ENCODE measurements at places on chromosomes 4 and X.

- no peak overlapping the region for H3K27ac ChIP-seq
- no peak for DNase-seq
- H3K4me1 ChIP-seq: peaks cover 5% of the 10 kb centered on the region
- no peak overlapping the region for H3K4me3 ChIP-seq
- H3K36me3 ChIP-seq: peaks cover 16% of the 10 kb centered on the region
These were observed 211.8 kb downstream of the PPP3CA start for GRCh38 chr4:101135371-101136010.

DNA sequence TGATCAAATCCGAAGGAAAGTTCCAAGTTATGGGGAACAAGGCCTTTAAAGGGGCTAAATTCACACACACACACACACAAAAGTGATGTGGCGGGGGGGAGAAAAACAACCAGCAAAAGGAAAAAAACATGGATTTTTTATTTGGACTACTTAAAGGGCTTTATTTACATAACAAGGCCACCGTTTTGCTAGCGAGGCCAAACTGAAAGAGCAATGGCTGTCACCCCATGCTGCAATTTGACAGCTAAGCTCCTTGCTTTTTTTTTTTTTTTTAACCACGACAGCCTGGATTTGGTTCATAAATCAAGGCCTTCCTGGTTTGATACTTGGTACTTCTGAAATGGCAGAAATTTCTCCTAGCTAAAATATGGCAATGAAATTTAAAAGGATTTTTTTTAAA is 99.6 kb upstream of the PTCHD1 start:
- no peak for DNase-seq
- H3K36me3 ChIP-seq: peaks cover 4% of the 10 kb centered on the region
- no peaks in the 10 kb centered on the region for H3K27me3 ChIP-seq
- H3K4me3 ChIP-seq: peak overlapping the region; percentile 32

DNA sequence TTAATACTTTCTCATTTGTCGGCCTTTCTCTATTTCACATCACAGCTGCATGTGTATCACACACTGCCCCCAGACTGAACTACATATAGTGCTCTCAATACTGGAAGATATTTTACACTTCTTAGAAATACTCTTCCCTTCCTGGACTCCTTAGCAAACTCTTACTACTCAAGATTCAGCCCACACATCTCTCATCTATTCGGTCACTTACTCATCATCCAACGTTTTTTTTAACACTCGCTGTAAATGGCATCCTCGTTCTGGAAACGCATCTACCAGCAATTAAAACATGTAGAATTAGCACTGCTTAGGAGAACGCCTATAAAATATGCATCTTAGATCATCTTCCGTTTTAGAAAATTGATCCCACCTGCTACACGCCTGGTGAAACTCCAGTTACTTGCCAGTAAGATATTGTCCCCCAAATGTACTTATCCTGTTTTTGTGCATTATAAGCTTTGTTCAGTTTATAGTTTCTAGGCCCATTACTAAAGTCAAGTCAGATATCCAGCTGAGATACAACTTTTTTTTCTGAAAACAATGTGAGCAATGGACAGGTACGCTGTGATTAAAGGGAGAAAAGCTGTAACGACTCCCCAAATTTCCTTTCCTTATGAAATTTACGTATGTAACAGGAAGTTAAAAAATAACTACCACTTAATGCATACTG is 1.0 kb downstream of the LRP2BP start:
- H3K4me1 ChIP-seq: peaks cover 22% of the 10 kb centered on the region
- H3K27ac ChIP-seq: no peak overlapping the region
- peaks cover 34% of the 10 kb centered on the region for H3K36me3 ChIP-seq

DNA sequence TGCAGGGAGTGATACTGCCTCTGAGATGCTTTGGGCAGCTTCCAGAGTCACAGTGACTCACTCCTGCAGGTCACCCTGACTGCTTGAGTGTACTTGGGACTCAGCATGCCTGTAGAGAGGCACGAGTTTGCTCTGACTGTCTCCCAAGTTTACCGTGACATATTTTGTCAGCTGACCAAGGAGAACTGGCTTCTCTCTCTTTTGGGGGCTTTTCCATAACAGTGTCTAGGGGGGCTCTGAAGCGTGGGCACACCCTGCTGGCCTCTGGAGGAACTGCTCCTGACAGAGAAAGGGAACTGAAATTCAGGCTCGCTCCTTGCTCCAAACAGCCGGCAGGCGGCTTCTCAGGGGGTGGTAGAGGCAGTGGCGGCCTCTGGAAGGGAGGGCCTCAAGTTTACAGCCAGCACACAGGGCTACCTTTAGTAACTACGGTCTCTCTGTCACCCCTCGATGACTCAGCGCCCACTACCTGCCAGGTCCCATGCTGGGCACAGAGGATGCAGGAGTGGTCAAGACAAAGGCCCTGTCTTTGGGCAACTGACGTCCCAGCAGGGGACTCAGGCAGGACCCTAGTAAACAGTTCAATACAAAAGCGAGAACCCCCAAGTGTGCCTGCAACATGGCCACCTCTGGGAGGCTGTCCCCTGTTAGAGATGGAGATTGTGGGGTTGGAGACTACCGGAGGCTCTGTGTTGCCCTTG is 17.8 kb downstream of the ZNF185 start:
- no peak overlapping the region for H3K4me3 ChIP-seq
- H3K4me1 ChIP-seq: peaks cover 12% of the 10 kb centered on the region
- peak; percentile 56 for DNase-seq
- no peaks in the 10 kb centered on the region for H3K36me3 ChIP-seq

- no peak overlapping the region for H3K27ac ChIP-seq
- peak; percentile 88 for DNase-seq
- peaks cover 21% of the 10 kb centered on the region for H3K27me3 ChIP-seq
- no peaks in the 10 kb centered on the region for H3K36me3 ChIP-seq
- H3K4me1 ChIP-seq: peaks cover 4% of the 10 kb centered on the region
These were observed 91.7 kb upstream of the CXorf66 start for GRCh38 chrX:140057001-140057411.

DNA sequence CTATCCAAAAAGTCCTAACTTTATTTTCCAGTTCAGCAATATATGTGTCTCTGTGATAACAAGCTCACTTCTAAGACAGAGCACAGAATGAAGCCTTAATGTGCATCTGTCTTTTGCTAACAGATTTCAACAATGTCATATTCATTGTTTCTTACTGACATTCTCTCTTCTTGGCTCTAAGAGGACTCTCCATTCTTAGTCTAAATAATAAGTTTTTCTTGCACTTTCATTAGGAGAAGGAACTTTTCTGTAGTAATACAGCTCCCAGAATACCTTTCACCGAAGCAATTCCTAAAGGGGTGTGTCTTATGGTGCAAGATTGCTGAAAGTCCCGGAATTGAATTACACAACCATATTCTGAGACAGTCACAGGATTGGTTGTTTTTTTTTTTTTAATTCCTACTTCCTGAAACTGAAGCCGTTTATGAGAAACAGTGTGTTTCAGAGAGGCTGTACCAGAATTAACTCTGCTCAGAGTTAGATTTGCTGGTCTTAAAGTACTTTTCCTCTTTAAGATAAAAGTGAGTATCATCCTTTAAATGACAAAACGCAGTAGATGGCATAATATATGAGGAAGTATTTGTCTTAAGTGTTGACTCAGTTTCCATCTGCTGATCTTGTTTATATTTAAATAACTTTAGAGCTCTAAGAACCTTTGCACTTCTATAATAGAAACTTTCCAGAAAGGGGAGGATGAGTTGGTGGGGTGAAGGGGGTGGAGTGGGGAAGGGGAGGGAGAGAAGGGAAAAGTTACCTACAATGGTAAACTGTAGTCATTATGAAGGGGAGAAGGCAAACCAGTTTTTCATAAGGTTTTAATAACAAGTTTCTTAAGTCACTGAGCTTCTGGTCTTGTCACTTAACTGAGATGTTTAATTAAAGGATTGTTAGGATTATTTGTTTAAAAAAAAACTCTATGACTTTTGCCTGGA is at the start of gene ALPK1:
ALPK1 (plus strand) TSS at position 421 of the 932 bp plus-strand sequence.
- H3K4me3 ChIP-seq: peak within 1 kb of the TSS; percentile 33
- H3K27me3 ChIP-seq: peaks cover 16% of the 10 kb centered on the region
- H3K27ac ChIP-seq: no peak within 1 kb of the TSS
- no peaks in the 10 kb centered on the region for H3K4me1 ChIP-seq

- no peaks in the 10 kb centered on the region for H3K27me3 ChIP-seq
- no peaks in the 10 kb centered on the region for H3K4me1 ChIP-seq
- no peaks in the 10 kb centered on the region for H3K36me3 ChIP-seq
- no peak for DNase-seq
- no peak overlapping the region for H3K27ac ChIP-seq
- no peak overlapping the region for H3K4me3 ChIP-seq
These were observed 283.9 kb downstream of the NKX6-1 start for GRCh38 chr4:84215217-84215616.

DNA sequence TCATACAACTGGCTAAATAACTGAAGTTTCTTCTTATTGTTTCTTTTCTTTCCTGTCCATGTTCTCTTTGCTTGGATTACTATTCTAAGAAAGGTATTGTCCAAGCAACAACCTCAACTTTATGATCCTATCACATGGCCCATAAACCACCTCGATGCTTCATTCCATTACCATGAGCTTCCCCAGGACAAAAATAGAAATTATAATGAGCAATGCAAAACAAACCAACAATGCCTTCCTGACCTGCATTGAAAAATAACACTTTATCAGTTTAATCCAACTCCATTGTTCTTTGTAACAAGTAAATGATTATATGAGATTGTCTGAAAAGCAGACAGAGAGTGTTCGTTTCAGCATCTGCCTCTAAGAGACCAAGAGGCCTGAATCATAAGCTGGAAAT is 148.8 kb downstream of the HS6ST2 start:
- no peak for DNase-seq
- H3K27ac ChIP-seq: no peak overlapping the region
- no peak overlapping the region for H3K4me3 ChIP-seq

GRCh38 chrX:25175743-25176142 is 160.0 kb upstream of the ARX start:
- DNase-seq: no peak
- H3K27me3 ChIP-seq: peaks cover 12% of the 10 kb centered on the region
- no peaks in the 10 kb centered on the region for H3K36me3 ChIP-seq
- peaks cover 14% of the 10 kb centered on the region for H3K4me1 ChIP-seq
- no peak overlapping the region for H3K4me3 ChIP-seq

- peaks cover 7% of the 10 kb centered on the region for H3K4me1 ChIP-seq
- H3K27ac ChIP-seq: no peak overlapping the region
- H3K4me3 ChIP-seq: no peak overlapping the region
- no peaks in the 10 kb centered on the region for H3K36me3 ChIP-seq
- DNase-seq: no peak
- H3K27me3 ChIP-seq: peaks cover 9% of the 10 kb centered on the region
These were observed 192.6 kb downstream of the NWD2 start for GRCh38 chr4:37437163-37437562.

DNA sequence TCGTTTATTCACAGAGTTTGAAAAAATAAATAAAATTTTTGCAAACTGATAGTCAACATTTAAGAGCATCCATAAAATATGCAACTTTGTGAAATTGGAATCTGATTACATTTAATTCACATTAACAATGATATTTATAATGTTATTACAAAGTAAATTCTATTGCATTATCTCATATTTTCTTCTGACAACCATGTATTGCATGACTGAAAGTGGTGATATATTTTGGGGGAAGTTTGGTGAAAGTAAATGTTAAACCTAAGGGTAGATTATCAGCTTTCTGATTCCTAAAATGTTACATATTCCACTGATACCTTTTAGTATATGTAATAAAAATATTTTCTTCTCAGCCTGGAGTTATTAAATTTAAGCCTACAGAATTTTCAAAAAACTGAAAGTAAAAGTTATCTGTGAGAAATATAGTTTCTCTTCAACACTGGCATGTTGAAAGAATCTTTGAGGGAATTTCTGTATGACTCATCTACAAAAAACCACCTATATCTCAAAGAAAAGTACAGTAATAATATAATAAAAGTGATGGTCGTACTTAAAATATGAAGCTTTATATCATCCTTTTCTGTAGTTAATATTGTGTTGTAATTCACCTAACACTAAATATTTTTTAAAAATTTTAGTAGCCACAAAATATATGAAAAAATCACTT is 1179.6 kb upstream of the PCDH7 start:
- DNase-seq: no peak
- no peak overlapping the region for H3K27ac ChIP-seq
- H3K27me3 ChIP-seq: no peaks in the 10 kb centered on the region
- no peaks in the 10 kb centered on the region for H3K36me3 ChIP-seq

DNA sequence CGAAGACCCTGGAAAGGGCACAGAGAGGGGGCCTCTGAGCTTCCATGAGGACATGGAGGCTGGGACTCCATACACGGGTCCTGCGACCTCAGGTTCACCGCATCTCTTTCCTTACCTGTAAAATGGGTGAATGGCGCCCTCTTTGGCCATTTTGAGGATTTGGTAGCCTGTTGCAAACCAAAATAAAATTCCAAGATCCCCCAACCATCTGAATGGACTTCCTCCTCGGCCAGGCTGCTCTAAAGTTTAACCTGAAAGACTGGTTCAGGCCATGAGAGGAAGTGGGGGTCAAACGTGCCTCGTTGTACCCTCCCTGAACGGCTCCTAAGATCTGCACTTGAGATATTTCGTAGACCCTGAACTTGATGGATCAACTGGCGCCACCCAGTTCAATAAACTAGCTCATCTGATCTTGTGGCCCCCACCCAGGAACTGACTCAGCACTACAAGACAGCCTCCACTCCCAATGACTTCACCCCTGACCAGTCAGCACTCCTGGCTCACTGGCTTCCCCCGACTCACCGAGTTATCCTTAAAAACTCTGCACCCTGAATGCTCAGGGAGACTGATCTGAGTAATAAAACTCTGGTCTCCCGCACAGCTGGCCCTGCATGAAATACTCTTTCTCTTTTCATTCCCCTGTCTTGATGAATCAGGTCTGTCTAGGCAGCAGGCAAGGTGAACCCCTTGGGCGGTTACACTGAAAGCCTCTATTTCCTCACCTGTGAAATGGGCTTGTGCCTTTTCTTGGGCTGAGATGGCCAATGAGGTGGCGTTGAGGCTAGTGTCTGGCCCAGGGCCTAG is 32.9 kb upstream of the GPR78 start:
- no peaks in the 10 kb centered on the region for H3K4me1 ChIP-seq
- no peak overlapping the region for H3K27ac ChIP-seq
- no peak for DNase-seq
- peaks cover 40% of the 10 kb centered on the region for H3K27me3 ChIP-seq

- no peak overlapping the region for H3K27ac ChIP-seq
- DNase-seq: no peak
- H3K36me3 ChIP-seq: peaks cover 43% of the 10 kb centered on the region
- no peak overlapping the region for H3K4me3 ChIP-seq
These were observed 13.7 kb downstream of the OCRL start for GRCh38 chrX:129553619-129554288.

DNA sequence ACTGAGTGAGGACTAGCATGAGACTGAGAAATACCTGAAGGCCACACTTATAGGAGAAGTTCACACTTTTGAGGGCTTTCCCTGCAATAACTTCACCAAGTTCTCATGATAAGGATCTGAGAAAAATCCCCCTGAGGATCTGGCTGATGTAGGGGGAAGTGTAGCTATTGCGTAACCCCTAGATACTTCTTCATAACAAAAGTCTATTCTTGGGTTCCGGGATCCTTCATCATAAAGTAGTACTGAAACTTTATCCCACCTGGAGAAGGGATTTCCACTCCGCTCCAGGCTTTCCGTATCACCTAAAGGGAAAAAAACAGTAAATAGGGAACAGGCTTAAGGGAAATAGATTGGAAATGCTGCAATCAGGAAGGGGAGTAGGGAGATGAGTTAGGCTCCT is 13.3 kb downstream of the USP27X start:
- no peak for DNase-seq
- H3K27me3 ChIP-seq: peaks cover 4% of the 10 kb centered on the region
- H3K36me3 ChIP-seq: peaks cover 6% of the 10 kb centered on the region
- H3K4me1 ChIP-seq: no peaks in the 10 kb centered on the region
- H3K27ac ChIP-seq: no peak overlapping the region

- H3K27ac ChIP-seq: no peak overlapping the region
- H3K4me1 ChIP-seq: peaks cover 14% of the 10 kb centered on the region
- no peak overlapping the region for H3K4me3 ChIP-seq
- H3K27me3 ChIP-seq: no peaks in the 10 kb centered on the region
- DNase-seq: peak; percentile 23
These were observed 86.5 kb downstream of the DRD5 start for GRCh38 chr4:9867751-9868425.

Data from nephron progenitor cell (in vitro differentiated cells).